Forelimb muscle (tissue), 1 donor: ENCODE measurements at places on chromosomes 6 and 20. TPM values are rescaled to one million over a fixed set of nuclear protein-coding genes. Genes with fewer than 3 reads are reported as not detected.

XKR7 gene
- 0.04 TPM for polyA plus RNA-seq

RGS17 gene
- polyA plus RNA-seq = 1.2 TPM

PERP gene
- polyA plus RNA-seq = 0.33 TPM

THBS2 gene
- 33.9 TPM for polyA plus RNA-seq

DNA sequence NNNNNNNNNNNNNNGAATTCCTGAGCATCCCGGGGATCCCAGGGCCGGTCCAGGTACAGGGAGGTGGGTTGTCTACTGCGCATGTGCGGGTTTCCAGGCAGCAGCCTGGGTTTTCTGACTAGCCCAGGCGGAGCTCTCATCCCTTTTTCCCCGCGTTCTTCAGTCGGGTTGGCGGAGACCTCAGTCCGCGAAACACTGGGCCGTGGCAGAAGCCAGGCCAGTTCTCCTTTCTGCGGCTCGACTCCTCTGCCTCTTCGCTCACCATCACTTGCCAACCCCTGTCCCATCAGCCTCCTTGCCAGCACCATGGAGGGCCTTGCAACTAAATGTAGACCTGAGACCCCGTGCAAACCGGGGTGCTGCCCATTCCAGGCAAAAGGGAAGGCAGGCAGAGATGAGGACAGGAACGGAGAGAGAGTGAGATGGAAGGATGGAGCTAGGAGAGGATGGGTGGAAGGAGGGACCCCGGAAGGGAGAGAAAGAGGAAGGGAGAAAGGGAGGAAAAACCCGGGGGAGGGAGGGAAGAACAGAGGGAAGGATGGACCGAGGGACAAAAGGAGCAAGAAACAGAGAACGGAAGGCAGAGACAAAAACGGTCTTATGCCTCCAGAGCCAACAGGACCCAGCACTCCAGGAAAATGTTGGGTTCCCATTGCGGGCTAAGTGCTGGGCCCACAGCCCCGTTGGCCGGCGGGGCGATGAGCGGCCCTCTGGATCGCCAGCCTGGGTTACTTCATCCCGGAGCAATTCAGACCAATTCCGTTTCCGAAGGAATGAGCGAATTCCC, 445.4 kb upstream of the DEFB115 start:
- no peak for DNase-seq

GRCh38 chr20:51350941-51351631, 191.4 kb downstream of the NFATC2 start:
- no peak for DNase-seq

- DNase-seq = no peak
Measured at GRCh38 chr6:5981126-5982026, 25.3 kb downstream of the NRN1 start.
